Occipital lobe (tissue), 3 donors: ENCODE measurements at places on chromosomes 7 and 10.

GRCh38 chr7:106704000-106704840 lies 43.3 kb upstream of the CCDC71L start:
- DNase-seq: no peak

GRCh38 chr7:153942036-153942435 lies 110.2 kb upstream of the DPP6 start:
- DNase-seq: no peak

- DNase-seq: no peak
These were observed 264.0 kb downstream of the WDR11 start for GRCh38 chr10:121115154-121115553.

DNA sequence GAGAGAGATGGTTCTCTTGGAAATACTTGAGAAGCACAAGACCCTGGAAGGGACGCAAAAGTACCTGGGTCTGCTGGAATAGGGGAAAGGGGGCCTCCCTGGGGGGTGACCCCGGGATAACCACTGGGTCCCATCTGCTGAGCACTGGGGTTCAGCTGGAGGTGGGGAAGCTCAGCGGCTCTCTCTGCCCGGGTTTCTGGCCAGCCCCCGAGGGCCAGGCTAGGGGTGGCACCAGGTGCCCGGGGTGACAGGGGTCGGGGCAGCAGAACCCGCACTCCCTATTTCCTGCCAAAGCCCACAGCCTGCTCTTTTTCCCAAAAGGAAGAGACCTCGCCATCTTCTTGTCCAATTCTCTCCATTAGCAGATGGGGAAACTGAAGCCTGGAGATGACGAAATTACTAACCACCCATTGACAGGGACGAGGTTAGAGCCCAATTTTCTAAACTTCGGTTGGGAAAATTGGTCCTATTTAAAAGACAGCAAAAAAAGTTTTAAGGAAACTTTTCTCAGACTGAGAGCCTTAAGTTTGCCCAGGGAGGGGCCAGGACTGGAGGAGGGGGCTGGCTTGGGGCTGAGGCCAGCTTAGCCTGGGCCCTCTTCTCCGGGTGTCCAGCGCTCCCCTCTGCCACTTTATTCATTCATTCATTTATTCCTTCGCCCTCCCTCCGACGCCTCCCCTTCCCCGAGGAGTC lies 17.8 kb upstream of the GATA3 start:
- DNase-seq: no peak

GRCh38 chr7:74105992-74106391 lies 22.4 kb downstream of the LIMK1 start:
- DNase-seq: no peak

DNA sequence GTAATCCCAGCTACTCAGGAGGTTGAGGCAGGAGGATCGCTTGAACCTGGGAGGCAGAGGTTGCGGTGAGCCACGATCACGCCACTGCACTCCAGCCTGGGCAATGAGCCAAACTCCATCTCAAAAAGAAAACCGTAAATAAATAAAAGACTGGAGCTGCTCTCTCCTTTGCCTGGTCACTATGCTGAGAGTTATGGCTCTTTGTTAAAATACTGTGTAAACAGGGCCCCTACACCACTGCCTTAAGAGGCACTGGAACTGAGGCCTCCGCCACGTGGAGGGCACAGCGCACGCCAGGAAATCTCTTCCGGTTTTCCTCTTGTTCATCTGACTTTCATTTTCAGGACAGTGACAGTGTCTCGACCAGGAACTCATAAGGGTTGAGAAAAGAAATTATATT lies 123.3 kb downstream of the PAXIP1 start:
- DNase-seq: no peak

GRCh38 chr7:158093156-158093796 lies 494.3 kb downstream of the PTPRN2 start:
- DNase-seq: no peak

- no peak for DNase-seq
These were observed 480.6 kb downstream of the DNAJB6 start for GRCh38 chr7:157817433-157817832.
